ENCODE measurements at places on chromosomes 2 and 18.

- DNase-seq: no peak
Observed at GRCh38 chr2:8539743-8540551, 141.9 kb upstream of the ID2 start.

DNA sequence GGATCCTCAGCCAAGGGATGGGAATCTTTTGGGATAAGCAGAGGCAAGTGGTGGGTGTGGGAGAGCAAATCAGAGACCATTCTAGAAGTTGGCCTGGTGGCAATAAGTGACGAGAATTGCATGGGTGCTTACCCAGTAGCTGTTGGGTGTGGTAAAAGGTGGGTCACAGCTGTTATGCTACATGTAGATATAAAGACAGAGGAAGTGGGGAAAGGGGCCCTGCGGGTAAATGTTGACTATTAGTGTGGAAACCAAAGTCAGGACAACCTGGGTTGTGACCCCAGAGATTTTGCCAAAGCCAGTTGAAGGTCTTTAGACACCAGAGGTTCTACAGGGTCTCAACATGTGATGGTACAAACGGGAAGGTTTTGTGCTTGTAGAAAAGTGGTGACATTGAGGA, 443.6 kb upstream of the HNRNPA3 start:
- no peak for DNase-seq

- no peak for DNase-seq
Observed at GRCh38 chr2:9714630-9715214, 83.9 kb upstream of the YWHAQ start.

- DNase-seq: no peak
Observed at GRCh38 chr2:15941481-15941850, 1.1 kb downstream of the MYCN start.

DNA sequence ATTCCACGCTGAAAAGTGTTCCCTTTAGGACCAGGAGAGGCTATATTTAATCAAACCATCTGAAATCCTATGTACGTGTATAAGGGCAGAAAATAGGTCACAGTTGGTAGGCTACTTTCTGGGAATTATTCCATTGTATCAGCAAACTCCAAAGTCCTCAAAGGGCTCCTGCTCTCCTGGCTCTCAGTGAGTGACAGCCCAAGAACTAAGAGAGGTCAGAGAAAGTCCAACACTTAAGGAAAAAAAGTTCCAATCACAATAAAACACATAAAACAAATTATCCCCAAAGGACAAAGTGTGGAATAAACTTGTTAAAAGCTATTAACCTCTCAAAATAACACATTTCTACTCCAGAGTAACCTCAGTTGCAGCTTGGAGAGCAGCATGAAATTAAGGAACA, 183.3 kb downstream of the SLC8A1 start:
- DNase-seq: no peak

GRCh38 chr2:120828829-120829632, 93.4 kb downstream of the GLI2 start:
- DNase-seq: no peak

- no peak for DNase-seq
Observed at GRCh38 chr18:10367836-10368235, 86.6 kb upstream of the APCDD1 start.

GRCh38 chr2:215363039-215363438, 51.2 kb downstream of the ATIC start:
- DNase-seq: no peak

GRCh38 chr2:30393510-30393909, 53.5 kb upstream of the LCLAT1 start:
- no peak for DNase-seq

DNA sequence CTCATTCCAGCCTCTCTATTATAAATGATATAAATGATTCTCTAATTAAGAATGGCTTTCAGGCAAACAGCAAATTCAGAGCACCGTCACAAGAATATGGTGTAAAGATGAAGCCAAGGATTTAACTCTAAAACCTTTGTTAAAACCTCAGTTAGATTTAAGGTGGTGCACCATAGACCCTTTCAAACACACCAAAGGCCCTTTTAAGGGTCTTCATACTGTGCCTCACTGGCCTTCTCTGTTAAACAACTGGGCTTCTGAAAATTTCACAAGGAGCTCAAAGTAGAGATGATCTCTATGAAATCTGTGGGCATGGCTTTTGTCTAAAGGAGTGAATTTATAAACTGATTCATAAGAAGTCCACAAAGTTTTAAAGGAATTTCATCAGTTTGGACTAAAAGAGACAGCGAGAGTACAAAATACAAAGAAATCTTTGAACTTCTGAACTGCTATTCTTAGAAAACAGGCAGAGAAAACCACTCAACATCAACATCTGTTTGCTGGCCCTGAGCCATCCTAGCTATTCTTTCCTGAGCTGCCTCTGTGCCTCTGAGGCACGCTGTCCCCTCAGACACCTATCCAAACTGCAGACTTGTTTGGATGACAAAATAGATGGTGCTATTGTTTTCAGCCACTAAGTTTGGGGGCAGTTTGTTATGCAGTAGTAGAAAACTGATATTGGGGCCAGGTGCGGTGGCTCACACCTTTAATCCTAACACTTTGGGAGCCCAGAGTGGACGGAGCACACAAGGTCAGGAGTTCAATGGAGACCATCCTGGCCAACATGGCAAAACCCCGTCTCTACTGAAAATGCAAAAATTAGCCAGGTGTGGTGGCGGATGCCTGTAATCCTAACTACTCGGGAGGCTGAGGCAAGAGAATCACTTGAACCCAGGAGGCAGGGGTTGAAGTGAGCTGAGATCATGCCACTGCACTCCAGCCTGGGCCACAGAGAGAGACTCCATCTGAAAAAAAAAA, 72.9 kb upstream of the MYCN start:
- DNase-seq: no peak

DNA sequence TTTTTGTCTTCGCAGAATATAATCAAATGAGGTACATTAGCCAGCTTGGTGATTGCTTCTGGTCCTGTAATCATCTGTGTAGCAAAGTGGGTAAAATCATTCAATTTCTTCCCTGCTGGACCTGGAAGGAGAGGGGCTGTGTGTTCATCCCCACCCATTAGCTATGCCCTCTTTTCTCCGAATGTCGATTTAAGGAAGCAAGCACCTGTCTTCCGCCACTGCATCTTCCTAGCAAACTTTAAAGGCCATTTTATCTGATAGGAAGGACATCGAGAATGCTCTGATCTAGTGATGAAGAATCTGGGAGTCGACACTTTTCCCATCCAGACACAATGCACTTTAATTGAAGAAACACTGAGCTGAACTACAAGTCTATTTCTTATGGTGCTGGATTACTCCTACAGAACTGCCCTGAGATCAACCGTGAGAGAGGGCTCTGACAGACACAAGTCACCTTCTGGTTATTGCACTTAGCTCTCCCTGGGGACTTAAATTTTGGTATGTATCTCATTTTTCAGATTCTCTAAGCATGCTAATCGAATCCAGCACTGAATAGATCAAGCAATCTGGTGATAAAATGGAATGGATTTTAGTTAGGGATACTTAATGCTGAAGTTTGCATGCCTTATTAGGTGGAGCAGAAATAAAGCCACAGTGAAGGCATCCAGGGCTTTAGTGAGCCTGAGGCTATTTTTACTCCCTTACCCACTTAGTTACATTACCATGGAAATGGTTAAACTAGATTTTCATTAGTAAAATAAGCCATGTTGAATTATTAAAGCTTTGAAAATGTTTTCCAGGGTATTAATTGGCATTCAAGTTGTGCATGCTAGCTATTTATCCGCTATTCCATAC, 1.3 kb downstream of the NYAP2 start:
- DNase-seq: no peak

DNA sequence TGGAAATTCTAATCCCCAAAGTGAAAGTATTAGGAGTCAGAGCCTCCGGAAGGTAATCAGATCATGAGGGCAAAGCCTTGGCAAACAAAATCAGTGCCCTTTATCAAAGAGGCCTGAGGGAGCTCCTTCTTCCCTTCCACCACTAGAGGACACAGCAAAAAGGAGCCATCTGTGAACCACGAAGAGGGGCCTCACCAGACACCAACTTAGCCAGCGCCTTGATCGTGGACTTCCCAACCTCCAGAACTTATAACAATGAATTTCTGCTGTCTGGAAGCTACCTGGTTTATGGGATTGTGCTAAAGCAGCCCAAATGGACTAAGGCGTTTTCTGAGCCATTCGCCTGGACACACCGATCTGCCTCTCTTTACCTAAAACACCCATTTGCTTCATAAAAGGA, 133.1 kb downstream of the EIPR1 start:
- no peak for DNase-seq

GRCh38 chr18:61272793-61273192, 60.4 kb upstream of the CDH20 start:
- DNase-seq: no peak

- no peak for DNase-seq
Observed at GRCh38 chr18:533995-534601, 33.6 kb upstream of the COLEC12 start.

- DNase-seq: no peak
Observed at GRCh38 chr2:71465356-71465755, 12.0 kb downstream of the DYSF start.

DNA sequence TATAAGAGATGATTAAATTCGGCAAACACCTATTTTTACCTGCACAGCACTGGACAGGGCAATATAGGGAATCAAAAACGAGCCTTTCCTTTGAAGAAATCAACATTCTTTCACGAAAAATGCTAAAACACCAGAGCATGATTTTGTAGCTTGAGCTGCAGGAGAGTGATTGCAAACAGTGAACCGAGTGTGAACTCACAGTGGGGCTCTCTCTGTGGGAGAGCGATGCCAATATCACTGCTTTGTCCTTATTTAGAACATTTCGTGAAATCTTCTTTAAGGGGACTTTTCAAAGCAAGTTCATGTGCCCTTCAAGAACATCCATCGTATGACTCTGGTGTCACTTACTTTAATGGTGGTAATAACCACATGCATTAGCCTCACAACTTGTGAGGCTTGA, 238.8 kb downstream of the CD226 start:
- DNase-seq: no peak

- DNase-seq: no peak
Observed at GRCh38 chr18:13125191-13125590, 93.4 kb upstream of the LDLRAD4 start.

DNA sequence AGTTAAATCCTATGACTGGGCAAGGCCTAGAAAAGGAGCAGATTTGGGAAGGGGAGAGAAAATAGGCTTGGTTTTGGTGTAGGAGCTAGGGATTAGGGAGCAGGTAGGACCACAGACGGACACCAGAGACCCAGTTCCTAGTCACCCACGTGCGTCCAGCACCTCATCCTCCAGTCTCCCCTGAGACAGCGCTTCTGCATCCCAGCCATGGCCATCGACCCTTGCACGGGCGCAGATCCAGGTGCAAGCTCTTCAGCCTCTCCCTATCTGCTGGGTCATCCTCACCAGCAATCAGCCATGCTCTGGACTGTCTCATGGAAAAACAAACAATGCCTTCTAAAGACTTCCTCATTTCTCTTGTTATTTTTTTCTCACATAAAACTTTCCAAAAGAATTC, 246.8 kb upstream of the RAB6C start:
- DNase-seq: no peak

- DNase-seq: no peak
Observed at GRCh38 chr2:224310943-224311625, 90.8 kb downstream of the FAM124B start.

DNA sequence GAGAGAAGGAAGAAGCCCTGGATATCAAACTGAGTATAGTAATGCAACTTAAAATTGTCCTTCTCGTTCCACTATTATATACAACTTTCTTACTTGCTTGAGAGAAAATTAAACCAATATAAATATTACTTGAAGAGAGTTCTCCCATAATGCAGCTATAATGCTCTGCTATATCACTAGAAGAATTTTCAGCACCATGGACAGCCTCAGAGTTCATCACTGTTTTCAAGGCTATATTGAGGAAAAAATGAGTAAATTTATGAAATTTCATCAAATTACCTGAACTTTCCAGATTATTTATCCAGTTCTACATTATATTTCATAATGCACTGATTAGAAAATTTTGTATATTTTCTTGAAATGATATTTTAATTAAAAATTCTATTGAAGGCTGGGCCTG, 1053.5 kb upstream of the FAM98A start:
- DNase-seq: no peak

- no peak for DNase-seq
Observed at GRCh38 chr2:138028538-138028937, 64.3 kb downstream of the HNMT start.

- no peak for DNase-seq
Observed at GRCh38 chr2:204051476-204051875, 114.9 kb downstream of the ICOS start.

DNA sequence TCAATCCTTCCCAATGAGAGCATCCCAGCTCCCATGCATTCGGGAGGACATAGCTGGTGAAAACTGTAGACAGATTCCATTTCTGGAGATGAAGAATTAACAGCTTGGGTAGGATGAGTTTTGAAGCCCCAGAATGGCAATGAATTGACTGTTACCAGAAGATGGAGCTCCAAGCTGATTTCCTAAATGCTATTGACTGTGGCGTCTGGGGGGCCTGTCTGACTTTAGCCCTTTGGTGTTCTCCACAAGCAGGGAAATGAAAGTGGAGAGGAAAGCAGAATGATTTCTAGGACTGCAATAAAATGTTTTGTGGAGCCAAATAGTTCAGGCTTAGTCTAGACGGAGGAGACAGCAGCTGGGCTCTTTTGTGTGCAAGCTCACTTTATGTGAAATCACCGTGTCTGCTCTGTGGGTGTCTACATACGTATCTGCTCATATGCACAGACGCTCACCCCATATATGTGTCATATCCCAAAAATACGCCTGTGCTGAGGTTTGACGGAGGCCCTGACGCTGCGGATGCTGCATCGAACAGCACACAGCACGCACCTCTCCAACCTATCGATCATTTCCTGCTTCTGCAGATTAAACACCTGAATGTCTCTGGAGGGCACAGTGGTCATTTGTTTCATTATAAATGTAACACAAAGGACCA, 166.4 kb upstream of the PXDN start:
- no peak for DNase-seq

- peak; percentile 56 for DNase-seq
Observed at GRCh38 chr2:29723255-29724001, 198.0 kb downstream of the ALK start.

GRCh38 chr2:68291314-68291713, 28.4 kb downstream of the CNRIP1 start:
- no peak for DNase-seq

DNA sequence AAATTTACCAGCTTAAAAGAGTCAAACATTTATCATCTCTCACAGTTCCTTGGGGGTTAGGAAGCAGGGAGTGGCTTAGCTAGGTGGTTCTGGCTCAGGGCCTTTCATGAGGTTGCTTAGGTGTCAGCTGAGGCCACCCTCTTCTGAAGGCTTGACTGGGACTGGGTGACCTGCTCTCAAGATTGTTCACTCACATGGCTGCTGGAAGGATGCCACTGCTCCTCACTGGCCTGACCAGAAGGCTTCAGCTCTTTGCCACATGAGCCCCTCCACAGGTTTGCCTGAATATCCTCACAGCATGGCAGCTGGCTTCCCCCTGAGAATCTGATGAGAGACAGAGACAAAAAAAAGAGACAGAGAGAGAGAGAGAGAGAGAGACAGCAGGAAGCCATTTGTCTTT, 17.3 kb upstream of the RNF152 start:
- DNase-seq: no peak

GRCh38 chr2:63364866-63365265, 223.4 kb downstream of the WDPCP start:
- DNase-seq: no peak

- no peak for DNase-seq
Observed at GRCh38 chr2:124250433-124250832, 225.3 kb downstream of the CNTNAP5 start.

All from GM13977 (cell line).